ENCODE measurements at places on chromosomes 2 and 18.

DNA sequence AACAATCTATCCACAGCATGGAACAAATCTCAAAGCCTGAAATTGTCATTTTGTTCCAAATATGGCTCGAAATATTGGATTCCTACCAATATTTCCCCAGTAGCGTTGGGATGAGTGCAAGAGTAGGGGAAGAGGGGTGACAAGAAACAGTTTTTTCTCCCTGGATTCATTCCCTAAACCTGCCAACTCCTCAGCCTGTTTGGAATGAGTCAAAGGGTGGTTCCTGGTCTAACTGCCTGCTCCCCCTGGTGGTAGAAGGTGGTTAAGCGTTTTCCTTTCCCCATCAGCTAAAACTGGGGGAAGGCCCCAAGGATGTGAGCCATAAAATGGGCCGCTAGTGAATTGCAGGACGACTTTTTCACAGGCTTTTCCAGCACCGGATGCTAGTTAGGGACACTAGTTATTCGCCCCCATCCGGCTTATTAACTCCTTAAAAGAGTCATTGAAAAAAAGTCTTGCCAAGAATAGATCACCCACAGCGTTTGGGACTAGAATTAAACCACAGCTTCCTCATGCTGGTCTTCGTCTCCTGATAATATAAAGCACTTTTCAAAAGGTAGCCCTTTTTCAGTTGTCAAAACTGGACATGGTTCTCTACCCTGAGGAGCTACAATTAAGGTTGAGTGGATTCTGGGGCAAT, 72.5 kb downstream of the DHRS9 start:
- DNase-seq, result peak; percentile 58

GRCh38 chr2:86049529-86049928, 56.2 kb downstream of the POLR1A start:
- no peak for DNase-seq

GRCh38 chr18:39341129-39341528, 1775.5 kb upstream of the CELF4 start:
- no peak for DNase-seq

- DNase-seq, result no peak
These were observed 107.4 kb downstream of the NOL4 start for GRCh38 chr18:34117319-34117718.

- DNase-seq, result no peak
These were observed 16.8 kb downstream of the KIF1A start for GRCh38 chr2:240803191-240803590.

GRCh38 chr2:228827056-228827700, 443.9 kb downstream of the PID1 start:
- no peak for DNase-seq

- DNase-seq, result peak; percentile 17
These were observed 156.2 kb upstream of the NABP1 start for GRCh38 chr2:191521608-191522208.

DNA sequence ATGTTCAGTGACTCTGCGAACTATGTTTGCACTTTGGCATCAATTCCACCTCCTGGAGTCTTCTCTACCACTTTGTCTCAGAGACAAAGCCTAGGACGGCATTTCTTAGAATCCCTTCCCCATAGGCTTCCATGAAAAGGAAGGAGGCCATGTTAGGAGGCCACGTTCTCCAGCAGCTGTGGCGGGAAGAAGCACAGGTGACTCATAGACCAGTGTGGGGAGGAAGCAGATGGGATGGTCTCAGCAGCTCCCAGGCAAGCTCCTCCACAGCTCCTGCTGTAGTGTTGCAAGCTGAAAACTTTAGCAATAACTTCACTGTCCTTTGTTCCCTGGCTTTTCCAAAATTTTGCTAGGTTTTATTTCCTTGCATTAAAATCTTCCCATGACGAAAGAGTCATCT, 781.3 kb upstream of the ID2 start:
- no peak for DNase-seq

DNA sequence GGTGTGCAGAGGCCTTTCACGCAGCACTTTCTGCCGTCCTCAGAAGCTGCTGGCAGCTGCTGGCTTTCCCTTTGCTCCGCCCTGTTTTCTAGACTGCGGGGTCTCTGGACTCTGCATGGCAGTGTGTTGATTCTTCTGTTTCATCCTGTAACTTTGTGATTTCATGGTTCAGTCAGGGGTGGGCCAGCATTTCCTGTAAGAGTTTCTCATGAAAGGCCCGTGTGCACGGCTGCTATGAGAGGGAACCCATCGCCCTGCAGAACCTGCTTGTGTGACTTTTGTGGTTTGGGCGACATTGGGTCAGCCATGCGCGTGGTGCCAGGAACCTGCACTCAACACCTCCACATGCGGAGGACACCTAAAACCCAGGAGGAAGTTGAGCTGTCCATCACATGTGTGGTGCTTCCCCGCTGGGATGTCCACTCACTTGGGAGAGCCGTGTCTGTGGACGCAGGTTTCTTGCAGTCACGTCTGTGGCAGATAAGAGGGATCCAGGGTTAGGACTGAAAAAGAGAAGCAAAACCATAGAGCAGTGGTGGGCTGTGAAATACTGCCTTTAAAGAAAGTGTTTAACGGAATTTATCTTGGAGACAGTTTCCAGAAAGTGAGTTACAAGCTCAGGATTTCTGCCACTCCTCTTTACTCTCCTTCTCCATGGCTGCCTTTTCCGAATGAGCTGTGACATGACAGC, 167.3 kb upstream of the ALKAL2 start:
- no peak for DNase-seq

- DNase-seq, result no peak
These were observed 197.7 kb upstream of the SH3BP4 start for GRCh38 chr2:234754126-234754525.

DNA sequence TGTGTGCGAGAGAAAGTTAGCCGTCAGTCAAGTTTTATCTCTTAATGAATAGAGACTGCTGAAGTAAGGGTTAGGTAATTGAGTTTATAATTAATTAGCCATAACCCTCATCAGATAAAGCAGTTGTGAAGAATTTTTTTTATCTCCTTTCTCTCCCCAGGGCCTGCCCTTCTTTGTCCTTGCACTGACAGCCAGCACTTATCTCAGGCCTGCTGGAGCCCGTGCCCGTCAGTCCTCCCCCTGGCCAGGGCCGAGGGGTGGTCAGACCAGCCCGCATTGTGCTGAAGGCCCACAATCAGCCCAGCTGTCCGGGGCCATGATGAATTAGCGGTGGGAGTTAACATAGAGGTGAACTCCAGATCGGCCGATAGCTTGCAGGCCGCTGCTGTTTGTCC, 315.7 kb downstream of the GBX2 start:
- no peak for DNase-seq

- DNase-seq, result no peak
These were observed 83.4 kb upstream of the ZEB2 start for GRCh38 chr2:144603334-144603733.

GRCh38 chr2:182043021-182043420, 57.4 kb downstream of the PPP1R1C start:
- DNase-seq, result no peak

DNA sequence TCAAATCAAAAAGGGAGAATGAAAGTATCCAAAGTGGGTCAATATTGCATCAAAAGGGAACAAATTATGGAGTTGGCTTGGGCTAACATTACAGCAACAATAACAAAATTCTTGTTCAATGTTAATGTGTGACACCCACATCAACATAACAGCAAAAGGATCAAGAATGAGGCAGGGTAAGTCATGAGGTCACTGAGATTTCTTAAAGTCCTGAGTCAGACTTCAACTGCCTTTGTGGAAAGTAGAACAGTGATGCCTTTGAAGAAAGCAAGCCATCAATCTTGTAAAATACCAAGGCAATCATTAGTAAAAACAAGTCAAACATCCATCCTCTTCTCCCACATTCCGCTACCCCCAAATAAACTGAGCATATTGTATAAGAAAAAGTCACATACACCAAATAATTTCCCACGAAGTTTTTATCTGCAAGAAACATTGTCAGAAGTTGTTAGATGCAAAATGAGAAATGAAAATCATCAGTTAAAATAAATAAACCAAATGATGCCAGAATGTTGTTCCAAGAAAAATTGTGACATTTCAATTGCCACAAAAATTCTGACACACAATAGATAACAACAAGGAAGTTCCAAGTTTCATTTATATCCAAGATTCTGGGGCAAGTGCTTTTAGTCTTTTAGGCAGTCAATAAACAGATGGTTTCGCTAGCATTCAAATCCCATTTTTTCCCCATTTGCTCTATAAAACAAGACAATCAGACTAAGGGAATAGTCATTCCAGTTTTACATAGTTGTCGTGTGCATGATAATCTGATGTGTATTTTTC, 216.1 kb upstream of the SETBP1 start:
- no peak for DNase-seq

DNA sequence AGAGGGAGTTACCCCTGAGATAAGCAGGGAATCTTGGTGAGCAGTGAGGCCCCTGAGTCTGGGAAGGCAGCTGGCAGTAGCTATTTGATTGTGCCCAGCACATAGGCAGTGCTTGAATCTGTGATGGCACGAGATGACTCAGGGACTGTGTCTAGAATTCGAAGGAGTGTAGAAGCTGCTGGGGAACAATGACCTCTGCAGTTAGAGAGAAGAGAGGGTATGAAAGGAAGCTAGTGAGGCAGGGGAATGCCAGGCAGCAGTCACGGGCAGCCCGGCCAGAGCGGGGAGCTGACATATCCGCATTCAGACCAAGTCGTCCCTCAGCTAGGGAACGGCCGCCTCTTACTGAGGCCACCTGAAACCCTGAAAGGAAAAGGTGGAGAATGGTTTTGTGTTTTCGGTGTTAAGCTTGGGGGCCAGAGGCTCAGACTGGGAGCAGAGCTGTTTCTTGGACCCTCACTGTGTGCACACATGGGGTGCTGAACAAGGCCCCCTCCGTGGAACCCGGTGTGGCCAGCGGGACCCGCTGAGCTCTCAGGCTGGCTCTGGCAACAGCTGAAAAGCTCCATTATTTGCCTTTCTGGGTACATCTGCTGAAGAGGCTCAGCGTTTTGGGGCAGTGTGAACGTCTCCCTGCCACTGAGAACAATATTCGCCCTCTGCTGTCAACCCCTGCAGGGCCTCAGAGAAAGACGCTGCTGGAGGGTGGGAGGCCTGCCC, 32.9 kb downstream of the ARHGEF4 start:
- DNase-seq, result no peak

DNA sequence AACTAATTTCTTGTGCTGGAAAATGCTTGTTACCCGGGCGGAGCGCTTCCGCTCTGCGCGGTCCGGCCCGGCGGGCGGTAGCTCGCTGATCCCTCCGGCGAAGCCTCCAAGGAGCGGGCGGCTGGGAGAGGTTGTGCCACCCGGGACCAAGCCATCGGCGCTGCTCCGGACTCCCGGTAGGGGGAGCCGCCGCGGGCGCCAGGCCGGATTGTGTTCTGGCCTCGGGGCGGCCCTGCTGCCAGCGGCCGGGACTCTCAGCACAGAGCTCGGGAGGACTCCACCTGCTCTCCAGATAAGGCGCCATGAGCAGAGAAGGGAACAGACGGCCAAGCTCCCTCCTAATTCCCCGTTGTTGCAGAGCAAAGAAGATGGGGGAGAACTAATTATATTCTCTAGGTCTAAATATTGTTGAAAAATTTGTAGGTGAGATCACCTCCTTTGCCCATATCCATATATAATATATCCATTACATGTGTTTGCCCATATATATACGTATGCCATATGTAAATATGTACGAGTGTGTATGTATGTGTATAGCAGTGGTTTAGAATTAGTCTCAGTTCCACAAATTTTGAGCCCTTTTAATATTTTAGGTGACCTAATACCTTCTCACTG, 13.8 kb upstream of the SATB2 start:
- DNase-seq, result no peak

GRCh38 chr2:172208791-172209325, 106.2 kb upstream of the DLX2 start:
- no peak for DNase-seq

GRCh38 chr2:238593236-238593635, 166.5 kb downstream of the ASB1 start:
- no peak for DNase-seq

- no peak for DNase-seq
These were observed 43.4 kb downstream of the MRO start for GRCh38 chr18:50776383-50776782.

DNA sequence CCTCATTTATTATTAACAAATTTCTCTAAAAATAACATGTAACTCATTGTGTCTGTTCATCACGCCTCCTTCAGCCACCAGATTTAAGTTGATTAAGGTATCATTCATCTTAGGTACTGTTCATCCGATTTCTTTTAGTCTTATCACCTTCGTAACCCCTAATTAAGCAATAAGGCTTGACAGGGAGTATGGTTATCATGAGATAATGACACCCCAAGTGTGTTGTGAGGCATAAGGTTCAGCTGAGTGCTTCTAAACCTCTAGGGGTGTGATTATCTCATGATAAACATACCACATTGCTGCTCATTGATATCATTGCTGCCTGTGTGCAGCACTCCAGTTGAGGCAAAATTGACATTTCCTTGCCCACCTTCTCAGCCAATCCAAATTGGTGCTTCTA, 158.9 kb upstream of the BOD1L2 start:
- no peak for DNase-seq

GRCh38 chr18:48161911-48162698, 231.6 kb upstream of the SMAD2 start:
- DNase-seq, result no peak
